ENCODE measurements at places on chromosomes 6 and 20.
A peak's percentile ranks its signal among the peaks of the same experiment; 100 is the strongest.

DNA sequence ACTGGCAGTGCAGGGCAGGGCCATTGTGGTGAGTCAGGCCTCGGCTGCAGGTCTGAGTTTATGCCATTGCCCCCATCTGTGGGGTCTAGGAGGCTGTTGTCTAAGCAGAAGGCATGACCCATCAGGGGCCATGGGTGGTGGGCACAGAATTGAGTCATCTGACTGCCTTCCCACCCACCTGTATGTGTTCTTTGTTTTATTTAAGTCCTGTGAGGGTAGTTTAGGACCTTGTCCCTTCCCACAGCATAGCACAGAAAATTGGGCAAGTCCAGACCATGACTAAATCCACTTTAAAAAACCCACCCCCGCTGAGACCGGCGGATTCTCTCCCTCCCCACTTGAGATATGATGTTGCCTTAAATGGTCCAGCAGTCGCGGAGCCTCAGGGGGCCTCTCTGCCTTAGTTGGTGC, 40.3 kb downstream of the ERMARD start:
- DNase-seq: no peak

DNA sequence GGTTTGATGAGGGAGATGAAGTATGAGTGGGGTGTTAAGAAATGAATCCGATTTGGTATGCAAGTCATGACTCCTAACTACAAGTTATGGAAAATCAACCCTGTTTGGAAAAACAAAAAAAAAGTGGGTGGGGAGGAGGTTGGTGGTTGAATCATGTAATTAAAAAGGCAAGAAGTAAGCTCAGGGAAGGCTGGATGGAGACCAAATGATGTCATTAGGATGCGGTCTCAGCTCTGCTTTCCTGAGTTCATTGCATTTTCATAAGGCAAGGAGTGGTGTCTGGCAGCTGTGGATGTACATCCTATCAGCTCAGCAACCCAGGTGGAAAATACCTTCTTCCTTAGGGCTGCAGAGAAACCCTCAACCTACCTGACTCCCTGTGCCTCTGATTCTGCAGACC, 60.4 kb upstream of the AKAP12 start:
- no peak for DNase-seq

GRCh38 chr6:53239526-53239925, 90.9 kb upstream of the GCM1 start:
- no peak for DNase-seq

- DNase-seq: no peak
Observed at GRCh38 chr20:63175038-63175895, 40.7 kb downstream of the YTHDF1 start.

DNA sequence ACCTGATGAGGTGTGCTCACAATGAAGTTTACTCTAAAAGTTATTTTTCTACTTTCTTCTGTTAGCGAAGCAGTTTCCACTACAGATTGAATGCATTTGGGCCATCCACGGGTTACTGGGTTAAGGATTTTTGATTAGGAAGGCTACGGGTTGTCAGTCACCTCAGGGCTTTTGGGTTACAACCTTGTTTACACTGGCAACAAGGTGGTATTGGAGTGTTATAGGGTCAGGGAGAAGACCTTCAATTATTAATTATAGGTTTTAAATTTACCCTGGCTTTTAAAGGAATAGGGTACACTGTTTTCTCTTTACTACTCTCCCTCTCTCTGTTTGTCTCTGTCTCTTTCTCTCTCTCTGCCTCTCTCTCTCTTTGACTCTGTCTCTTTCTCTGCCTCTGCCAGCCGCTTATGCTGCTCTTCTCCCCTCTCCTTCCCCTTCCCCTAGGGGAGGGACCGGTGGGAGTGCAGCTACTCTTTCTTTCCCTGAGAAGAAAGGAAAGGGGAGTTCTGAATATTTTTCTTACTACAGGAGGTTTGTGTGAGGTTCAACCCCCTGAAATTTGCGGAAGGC, 40.2 kb upstream of the AGPAT4 start:
- DNase-seq: no peak

- no peak for DNase-seq
Observed at GRCh38 chr6:90868256-90868655, 281.4 kb upstream of the MAP3K7 start.

DNA sequence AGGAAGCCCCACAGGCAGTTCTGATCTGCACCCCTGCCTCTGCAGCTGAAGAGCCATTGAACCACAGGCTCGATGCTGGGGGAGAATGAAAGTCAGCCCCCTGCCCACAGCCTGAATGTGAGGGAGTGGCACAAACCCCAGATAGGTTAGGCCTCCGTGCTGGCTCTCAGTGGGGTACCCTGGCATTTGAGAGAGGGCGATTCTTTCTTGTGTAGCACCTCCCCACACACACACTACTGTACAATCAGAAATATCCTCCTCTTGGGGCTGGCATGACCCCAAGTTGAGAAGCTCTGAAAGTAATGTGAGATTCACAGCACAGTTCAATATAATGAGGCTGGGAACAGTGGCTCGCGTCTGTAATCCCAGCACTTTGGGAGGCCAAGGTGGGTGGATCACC, 17.9 kb downstream of the TTBK1 start:
- no peak for DNase-seq

DNA sequence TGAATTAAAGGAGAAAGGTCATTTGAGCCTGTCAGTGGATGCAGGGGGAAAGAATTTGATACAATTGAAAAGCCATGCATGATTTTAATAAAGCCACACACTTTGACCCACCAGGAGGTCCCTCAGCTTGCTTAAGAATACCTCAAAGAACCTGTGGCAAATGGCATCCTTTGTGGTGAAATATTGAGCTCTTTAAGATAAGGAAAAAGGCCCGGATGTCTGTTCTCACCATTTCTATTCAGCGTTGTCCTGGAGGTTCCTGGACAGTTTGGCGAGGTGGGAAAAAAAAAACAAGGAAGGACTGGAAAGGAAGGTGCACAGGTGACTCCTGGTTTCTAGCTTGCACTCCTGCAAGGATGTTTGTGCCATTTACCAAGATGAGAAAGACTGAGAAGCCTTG, 91.0 kb downstream of the TOX2 start:
- DNase-seq: no peak

GRCh38 chr6:64789476-64789875, 917.5 kb downstream of the EYS start:
- no peak for DNase-seq

DNA sequence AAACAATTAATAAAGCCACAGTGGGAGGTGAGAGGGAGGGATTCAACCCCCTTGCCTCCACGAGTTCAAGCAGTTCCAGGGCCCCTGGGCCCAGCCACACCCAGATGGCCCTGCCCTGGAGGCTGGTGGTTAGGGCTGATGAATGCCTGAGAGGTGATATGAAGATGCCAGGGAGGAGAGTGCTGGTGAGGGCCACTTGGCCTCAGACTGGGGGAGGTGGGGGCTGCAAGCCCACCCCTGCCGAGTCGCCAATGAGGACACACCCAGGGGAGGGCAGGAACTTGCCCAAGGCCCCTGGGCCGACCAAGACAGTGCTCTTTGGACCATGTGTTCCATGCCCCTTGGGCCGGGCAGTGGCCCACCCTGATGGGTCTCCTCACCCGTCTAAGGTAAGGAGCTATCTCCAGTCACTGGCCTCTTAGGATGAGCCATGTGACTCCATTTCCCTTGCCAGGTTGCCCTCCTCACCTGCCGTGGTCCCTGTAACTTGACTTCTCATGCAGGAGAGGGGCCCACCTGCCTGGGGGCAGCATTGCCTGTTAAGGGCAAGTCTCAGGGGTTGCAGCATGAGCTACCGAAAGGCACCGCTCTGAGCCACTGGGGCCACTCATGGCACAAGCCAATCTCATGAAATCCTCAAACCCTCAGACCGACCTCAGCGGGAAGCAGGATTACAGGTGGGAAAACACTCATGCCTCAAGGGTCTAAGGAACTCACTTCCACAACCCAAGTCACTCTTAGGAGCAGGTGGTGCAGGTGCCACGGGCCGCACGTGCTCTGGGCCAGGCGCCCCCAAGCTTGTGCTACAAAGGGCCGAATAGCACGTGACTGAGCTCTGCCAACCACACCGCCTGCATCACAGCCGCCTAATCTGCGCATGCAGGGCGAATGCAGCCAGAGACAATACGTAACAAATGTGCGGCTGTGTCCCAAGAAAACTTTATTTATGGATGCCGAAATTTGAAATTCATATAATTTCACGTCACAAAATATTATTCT, 147.4 kb upstream of the MLN start:
- DNase-seq: no peak

DNA sequence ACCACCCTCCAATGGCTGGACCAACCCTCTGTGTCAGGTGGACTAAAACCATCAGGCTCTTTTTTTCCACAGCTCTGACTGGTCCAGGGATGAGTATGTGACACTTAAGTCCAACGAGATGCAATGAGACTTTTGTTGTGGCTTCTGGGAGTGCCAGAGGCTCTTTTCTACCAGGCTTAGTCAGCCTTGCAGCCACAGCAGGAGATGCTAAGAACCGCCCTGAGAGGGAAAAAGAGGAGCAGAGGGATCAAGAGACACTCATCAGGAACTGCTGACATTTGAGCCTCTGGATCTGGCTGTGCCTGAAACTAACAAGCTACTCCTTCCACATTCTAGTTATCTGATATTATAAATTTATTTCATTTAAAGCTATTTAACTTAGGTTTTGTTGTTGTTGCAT, 270.9 kb upstream of the SULF2 start:
- DNase-seq: no peak

- no peak for DNase-seq
Observed at GRCh38 chr20:37072293-37073196, 23.3 kb downstream of the RBL1 start.

DNA sequence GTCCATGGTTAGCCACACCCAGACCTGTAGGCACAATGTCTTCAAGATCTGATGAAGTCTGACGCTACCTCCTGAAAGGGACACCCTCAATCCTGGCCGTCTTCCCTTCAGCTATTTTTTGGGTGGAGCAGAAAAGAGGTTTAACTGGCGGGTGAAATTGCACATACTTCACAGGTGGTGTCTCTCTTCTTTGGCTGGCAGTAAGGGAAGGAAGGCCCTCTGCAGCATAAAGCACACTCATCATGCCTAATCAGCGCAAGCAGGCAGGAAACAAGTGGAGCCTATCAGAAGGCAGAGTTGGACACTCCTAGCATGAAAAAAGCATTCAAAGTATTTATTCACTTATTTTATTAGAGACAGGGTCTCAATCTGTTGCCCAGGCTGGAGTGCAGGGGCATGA, 32.9 kb downstream of the PNLDC1 start:
- no peak for DNase-seq

- DNase-seq: no peak
Observed at GRCh38 chr6:12223383-12223782, 66.8 kb upstream of the EDN1 start.

DNA sequence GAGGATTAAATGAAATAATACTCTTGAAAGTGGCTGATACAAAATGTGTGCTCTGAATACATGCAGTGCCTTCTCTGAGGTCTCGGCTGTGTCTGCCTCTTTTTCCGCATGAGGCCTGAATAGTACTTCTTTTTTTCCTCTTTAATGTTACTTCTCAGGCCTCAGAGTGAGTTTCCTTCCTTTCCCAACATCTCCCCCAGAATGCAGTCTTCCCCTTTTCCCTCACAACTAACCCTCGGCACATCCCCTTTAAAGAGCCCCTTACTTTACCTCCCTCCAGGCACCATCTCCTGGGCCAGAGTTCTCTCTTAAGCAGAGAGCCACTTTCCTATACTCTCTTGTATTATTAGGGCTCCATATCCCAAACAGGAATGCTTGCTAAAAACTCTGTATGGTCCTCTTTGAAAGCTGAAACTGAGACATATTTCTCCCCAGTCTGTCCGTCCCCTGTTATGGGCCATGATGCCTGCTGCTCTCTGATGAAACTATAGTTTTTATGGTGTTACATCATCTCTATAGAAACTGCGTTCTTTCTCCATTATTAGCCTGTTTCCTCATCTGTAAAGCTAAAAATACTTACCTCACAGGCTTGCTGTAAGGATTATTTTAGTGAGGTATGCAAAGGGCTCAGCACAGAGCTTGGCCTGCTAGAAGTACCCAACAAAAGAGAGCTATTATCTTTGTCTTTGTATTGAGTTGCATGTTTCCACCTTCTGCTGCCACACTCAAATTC, 2.3 kb downstream of the PLAGL2 start:
- no peak for DNase-seq

DNA sequence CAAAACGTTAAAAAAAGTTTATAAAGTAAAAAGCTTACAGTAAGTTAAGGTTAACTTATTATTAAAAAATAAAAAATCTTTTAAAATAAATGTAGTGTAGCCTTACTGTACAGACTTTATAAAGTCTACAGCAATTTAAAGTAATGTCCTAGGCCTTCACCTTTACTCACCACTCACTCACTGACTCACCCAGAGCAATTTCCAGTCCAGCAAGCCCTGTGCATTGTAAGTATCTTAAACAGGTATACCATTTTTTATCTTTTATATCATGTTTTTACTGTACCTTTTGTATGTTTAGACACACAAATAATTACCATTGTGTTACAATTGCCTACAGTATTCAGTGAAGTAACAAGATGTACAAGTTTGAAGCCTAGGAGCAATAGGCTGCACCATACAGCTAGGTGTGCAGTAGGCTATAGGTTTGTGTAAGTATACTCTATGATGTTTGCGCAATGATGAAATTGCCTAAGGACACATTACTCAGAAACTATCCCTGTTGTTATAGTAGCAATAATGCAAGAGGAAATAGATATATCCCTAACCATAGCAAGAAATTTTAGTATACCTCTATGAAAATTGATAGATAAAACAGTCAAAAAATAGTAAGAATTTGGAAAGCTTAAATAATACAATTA, 39.5 kb downstream of the FBXO5 start:
- DNase-seq: no peak

- DNase-seq: no peak
Observed at GRCh38 chr6:41536795-41537758, 9.1 kb upstream of the FOXP4 start.

- peak; percentile 35 for DNase-seq
Observed at GRCh38 chr6:69816569-69816968, 19.8 kb upstream of the LMBRD1 start.

DNA sequence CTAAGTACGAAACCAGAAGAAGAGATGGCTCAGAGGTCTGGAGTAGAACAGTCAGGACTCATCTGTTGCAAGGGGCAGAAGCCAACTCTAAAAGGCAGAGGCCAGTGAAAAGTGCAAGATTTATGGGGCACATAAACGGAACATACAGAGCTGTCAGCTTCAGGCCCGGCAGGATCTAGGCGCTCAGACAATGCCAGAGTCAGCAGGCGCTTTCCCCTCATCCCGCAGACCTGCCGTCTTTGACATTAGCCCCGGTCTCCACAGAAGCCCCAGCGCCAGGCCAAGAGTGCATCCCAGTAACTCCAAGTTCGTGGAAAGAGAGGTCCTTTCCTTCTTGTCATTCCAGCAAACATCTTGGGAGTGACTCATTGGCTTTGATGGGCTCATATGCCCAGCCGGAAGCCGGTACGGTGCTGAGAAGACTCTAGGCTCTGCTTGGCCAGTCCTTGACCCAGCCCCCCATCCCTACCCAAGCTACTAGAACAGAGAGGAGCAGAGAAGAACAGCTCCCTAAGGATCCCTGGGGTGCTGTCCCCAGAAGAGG, 260.9 kb downstream of the TAF4 start:
- DNase-seq: no peak

- no peak for DNase-seq
Observed at GRCh38 chr6:95417856-95418255, 159.5 kb upstream of the MANEA start.

DNA sequence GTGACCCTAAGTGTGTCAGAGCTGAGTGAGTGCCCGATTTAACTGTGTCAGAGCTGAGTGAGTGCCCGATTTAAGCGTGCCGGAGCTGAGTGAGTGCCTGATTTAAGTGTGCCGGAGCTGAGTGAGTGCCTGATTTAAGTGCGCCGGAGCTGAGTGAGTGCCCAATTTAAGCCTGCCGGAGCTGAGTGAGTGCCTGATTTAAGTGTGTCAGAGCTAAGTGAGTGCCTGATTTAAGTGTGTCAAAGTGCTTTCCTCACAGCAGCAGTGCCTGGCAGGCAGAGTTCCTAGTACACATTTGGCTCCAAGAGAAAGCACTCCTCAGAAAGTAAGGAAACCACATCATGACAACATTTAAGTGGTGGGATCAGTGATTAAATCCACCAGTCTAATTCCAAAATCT, 13.2 kb downstream of the SERAC1 start:
- no peak for DNase-seq

Data from CD4-positive, alpha-beta T cell treated with Interleukin-12 subunit alpha and Interleukin-12 subunit beta, for 1 hour (primary cell).